ENCODE measurements at places on chromosomes 4 and X. TPM values are rescaled to one million over a fixed set of nuclear protein-coding genes. Genes with fewer than 3 reads are reported as not detected.

GRCh38 chr4:74014332-74014731 lies 15.9 kb upstream of the CXCL5 start:
- H3K4me3 ChIP-seq = no peak overlapping the region
- no peaks in the 10 kb centered on the region for H3K36me3 ChIP-seq
- H3K27ac ChIP-seq = no peak overlapping the region
- H3K27me3 ChIP-seq = no peaks in the 10 kb centered on the region

UTP14A gene
- 5.8 TPM for total RNA-seq

GRCh38 chrX:73647632-73648322 lies 84.8 kb downstream of the CHIC1 start:
- no peaks in the 10 kb centered on the region for H3K36me3 ChIP-seq
- DNase-seq = no peak
- H3K4me3 ChIP-seq = no peak overlapping the region

GRCh38 chr4:153212736-153213135 lies 8.5 kb downstream of the TRIM2 start:
- no peaks in the 10 kb centered on the region for H3K27me3 ChIP-seq
- H3K36me3 ChIP-seq = no peaks in the 10 kb centered on the region
- H3K27ac ChIP-seq = no peak overlapping the region
- H3K4me3 ChIP-seq = no peak overlapping the region
- no peak for DNase-seq

BTC gene
- 0.43 TPM for total RNA-seq

DNA sequence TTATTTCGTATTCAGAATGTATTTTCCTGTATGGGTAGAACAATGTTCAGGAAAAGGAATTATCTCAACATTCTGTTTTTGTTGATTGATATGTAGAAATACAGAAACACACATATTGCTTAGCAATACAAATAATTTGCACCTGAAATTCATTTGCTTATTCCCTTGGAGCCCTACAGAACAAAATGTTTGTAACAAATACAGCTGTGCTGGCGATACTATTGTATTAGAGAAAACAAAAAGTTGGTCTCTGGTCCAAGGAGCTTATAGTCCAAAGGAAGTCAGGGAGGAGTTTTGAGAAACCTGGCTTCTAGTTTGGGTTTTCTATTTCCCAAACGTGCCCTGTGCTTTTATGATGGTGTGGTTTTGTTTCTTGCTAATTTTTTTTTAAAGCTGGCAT lies 37.8 kb upstream of the CAPN6 start:
- H3K27ac ChIP-seq = no peak overlapping the region
- H3K4me3 ChIP-seq = no peak overlapping the region
- DNase-seq = no peak

SCOC gene
- 39.3 TPM for total RNA-seq

GRCh38 chrX:15873566-15873965 lies 19.0 kb upstream of the AP1S2 start:
- H3K4me1 ChIP-seq = no peaks in the 10 kb centered on the region
- H3K4me3 ChIP-seq = no peak overlapping the region
- no peaks in the 10 kb centered on the region for H3K27me3 ChIP-seq
- DNase-seq = no peak
- no peaks in the 10 kb centered on the region for H3K36me3 ChIP-seq
- H3K27ac ChIP-seq = no peak overlapping the region

NONO gene
- 97.1 TPM for total RNA-seq

KIAA1210 gene
- total RNA-seq = 0.02 TPM

DNA sequence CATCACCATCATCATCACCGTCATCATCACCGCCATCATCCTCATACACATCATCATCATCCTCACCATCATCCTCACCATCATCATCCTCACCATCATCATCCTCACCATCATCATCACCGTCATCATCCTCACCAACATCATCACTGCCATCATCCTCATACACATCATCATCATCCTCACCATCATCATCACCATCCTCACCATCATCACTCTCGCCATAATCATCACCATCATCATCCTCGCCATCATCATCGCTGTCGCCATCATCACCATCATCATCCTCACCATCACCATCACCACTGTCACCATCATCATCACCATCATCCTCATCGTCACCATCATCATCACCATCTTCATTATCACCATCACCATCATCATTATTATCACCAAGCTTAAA lies 19.8 kb upstream of the DHRSX start:
- no peak for DNase-seq
- no peak overlapping the region for H3K4me3 ChIP-seq
- no peak overlapping the region for H3K27ac ChIP-seq
- no peaks in the 10 kb centered on the region for H3K4me1 ChIP-seq
- no peaks in the 10 kb centered on the region for H3K36me3 ChIP-seq

DNA sequence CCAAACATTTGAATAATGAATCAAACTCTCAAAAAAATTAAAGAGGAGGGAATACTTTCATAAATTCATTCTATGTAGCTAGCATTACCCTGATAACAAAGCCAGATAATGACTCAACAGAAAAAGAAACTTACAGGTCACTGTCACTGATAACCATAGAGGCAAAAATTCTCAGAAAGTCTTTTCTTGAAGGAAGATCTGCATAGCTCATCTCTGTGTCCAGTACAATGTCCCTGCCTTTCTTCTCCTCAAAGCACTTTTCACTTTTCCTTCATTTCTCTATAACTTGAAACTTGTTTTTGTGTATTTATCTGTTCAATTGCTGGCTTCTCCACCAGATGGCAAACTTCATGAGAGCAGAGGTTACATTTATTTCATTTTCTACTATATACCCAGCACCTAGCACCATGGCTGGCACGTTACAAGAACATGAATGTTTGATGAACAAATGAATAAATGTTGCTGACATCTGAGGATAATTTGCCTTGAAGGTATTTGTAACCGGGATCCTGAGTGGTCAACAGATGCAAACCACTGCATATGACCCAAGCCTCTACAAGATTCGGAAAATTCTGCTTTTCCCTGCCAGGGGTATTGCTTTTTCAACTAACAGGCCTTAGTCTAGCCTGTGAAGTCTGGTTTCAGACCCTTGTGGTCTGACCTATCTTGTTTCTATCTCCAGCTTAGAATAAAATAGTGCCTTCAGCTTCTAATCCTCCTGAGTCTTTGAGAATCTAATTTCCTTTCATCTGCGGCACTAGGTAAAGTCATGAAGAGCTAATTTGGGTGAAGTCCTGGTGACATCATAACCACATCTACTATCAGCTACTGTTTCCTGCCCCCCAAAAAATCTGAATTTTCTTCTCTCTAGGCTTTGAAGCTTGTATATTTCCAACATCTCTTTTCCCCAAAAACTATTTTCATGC lies 52.5 kb upstream of the ANTXR2 start:
- H3K4me1 ChIP-seq = no peaks in the 10 kb centered on the region
- no peak for DNase-seq
- H3K4me3 ChIP-seq = no peak overlapping the region
- no peak overlapping the region for H3K27ac ChIP-seq

GRCh38 chr4:27343411-27343810 lies 482.8 kb downstream of the STIM2 start:
- no peaks in the 10 kb centered on the region for H3K4me1 ChIP-seq
- H3K36me3 ChIP-seq = no peaks in the 10 kb centered on the region
- H3K4me3 ChIP-seq = no peak overlapping the region
- no peak overlapping the region for H3K27ac ChIP-seq
- no peaks in the 10 kb centered on the region for H3K27me3 ChIP-seq

DNA sequence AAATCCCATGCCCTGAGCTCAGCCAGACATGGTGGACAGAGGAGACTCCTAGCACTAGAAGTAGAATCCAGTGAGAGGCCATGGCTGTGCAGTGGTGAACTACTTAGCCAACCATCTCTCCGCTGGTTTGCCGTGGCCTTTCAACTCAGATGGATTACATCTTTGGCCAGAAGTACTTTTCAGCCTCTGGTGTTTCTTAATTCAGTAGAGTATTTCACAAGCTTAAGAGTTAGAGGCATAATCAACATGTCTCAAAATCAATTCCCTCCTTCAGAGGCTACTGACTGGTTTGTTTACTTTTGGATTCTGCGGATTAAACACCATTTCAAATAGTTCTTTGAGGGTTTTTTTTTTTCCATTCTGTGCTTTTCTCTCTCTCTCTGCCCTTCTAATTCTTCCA lies 91.1 kb upstream of the PGRMC2 start:
- no peak overlapping the region for H3K4me3 ChIP-seq
- no peaks in the 10 kb centered on the region for H3K27me3 ChIP-seq
- DNase-seq = no peak
- H3K27ac ChIP-seq = no peak overlapping the region

DNA sequence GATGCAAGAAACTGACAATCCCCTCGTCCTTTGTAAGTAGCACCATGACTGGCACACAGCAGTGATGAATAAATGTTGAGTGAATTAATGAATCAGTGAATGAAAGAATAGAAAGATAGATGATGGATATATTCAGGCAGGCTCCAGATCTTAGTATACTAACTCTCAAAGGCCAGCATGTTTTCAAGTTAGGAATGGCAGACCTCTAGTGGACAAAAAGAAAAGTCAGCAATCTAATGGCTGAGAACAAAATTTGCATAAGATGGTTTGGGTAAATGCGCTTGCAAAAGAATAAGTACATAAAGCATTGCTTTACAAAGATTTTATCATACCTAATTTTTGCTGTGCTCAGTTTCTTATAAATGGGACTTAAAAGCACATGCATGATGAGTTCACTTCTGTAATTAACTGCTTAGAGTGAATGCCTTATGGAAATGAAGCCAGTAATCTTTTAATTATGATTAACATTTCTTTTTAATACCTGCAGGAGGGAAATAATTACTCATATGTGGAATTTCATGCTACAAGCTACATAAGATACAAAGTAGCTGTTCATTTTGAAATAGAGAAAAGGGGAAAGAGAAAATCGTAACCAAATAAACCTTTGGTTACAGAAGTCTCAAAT lies 126.9 kb upstream of the GPRIN3 start:
- H3K36me3 ChIP-seq = no peaks in the 10 kb centered on the region
- no peaks in the 10 kb centered on the region for H3K27me3 ChIP-seq
- H3K4me3 ChIP-seq = no peak overlapping the region

DNA sequence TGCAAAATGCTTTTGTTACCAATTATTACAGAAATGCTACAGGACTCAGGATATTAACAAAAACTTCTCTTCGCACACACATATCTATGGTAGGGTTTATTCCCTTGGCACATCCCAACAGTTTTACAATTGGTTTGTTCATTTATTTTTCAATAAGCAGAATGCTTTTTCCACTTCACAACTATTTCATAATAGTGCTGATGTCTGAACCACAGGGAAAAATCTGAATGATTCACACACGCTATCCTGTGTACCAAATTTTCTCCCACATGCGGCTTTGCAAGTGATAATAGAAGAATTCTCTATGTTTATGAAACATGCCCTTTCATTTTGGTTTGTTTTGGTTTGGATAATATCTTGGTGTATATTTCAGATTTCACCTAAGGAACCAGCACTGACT lies 725.7 kb upstream of the TENM3 start:
- no peaks in the 10 kb centered on the region for H3K36me3 ChIP-seq
- no peak overlapping the region for H3K4me3 ChIP-seq
- H3K4me1 ChIP-seq = no peaks in the 10 kb centered on the region
- H3K27me3 ChIP-seq = no peaks in the 10 kb centered on the region

GLRA2 gene
- total RNA-seq = not detected

SULT1E1 gene
- 6.6 TPM for total RNA-seq

- no peak for DNase-seq
- no peaks in the 10 kb centered on the region for H3K4me1 ChIP-seq
- H3K27ac ChIP-seq = no peak overlapping the region
- H3K27me3 ChIP-seq = no peaks in the 10 kb centered on the region
- H3K4me3 ChIP-seq = no peak overlapping the region
Measured at GRCh38 chr4:70925899-70926635, 23.9 kb downstream of the MOB1B start.

GRCh38 chr4:79325436-79325835 lies 425 bp downstream of the NAA11 start:
- H3K27me3 ChIP-seq = no peaks in the 10 kb centered on the region
- no peak overlapping the region for H3K27ac ChIP-seq
- H3K36me3 ChIP-seq = no peaks in the 10 kb centered on the region

- no peaks in the 10 kb centered on the region for H3K36me3 ChIP-seq
- no peaks in the 10 kb centered on the region for H3K4me1 ChIP-seq
- no peak overlapping the region for H3K4me3 ChIP-seq
- H3K27me3 ChIP-seq = no peaks in the 10 kb centered on the region
- no peak overlapping the region for H3K27ac ChIP-seq
Measured at GRCh38 chr4:40183615-40184411, 13.0 kb upstream of the RHOH start.

TEX13B gene
- not detected for total RNA-seq

RAB40A gene
- 0.49 TPM for total RNA-seq

ARMCX4 gene
- 2.9 TPM for total RNA-seq

DNA sequence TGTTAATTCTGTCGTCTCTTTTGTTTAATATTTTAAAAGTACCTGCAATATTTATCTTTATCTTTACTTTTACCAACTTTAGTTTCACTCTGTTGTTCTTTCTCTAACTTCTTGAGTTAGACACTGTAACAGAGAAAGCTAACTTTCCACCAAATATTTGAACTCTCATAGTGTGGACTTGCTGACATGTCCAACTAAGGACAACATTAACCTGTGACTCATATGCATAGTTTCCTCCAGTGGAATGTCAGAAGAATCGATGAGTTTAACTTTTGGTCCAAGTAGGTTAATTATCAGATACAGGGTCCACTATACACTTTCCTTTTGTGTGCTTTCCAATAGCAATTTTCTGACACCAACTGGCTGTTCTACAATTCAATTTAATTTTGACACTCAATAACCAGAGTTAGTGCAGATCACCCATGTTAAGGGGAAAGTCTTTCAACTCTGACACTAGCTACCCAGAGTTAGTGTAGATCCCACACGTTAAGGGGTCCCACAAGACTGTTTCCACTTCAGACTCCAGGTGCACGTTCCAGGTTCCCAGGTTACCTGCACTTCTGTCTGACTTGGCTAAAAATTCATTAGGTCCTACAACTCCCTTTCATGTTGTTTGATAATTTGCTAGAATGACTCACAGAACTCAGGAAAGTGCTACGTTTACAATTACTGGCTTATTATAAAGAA lies 559.0 kb upstream of the AMOT start:
- no peak overlapping the region for H3K27ac ChIP-seq
- no peaks in the 10 kb centered on the region for H3K27me3 ChIP-seq
- H3K36me3 ChIP-seq = no peaks in the 10 kb centered on the region
- no peak overlapping the region for H3K4me3 ChIP-seq
- no peak for DNase-seq

GRCh38 chrX:44019911-44020310 lies 46.7 kb upstream of the NDP start:
- peaks cover 5% of the 10 kb centered on the region for H3K27me3 ChIP-seq
- H3K4me3 ChIP-seq = no peak overlapping the region
- no peak overlapping the region for H3K27ac ChIP-seq
- no peaks in the 10 kb centered on the region for H3K4me1 ChIP-seq
- no peak for DNase-seq
- no peaks in the 10 kb centered on the region for H3K36me3 ChIP-seq

DNA sequence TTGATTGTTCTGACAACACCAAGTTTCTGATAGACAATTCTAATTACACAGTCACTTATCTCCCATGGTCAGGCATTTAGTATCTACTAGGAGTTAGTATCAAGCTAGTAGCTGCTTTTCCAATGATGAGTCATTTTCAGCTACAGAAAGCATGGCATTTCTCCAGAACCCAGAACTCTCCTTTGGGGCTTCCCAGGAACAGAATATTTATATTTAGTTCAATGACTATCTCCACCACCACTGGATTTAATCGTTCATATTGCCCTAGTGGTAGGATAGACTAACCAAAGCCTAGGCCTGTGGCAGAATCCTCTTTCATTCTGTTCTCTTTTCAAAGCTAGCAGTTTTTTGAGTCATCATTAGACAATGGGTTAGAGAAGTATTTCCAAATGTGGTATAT lies 569.4 kb downstream of the GABRG1 start:
- H3K4me3 ChIP-seq = no peak overlapping the region
- no peaks in the 10 kb centered on the region for H3K4me1 ChIP-seq
- H3K27ac ChIP-seq = no peak overlapping the region
- DNase-seq = no peak
- no peaks in the 10 kb centered on the region for H3K36me3 ChIP-seq
